Karpas-422 (cell line): ENCODE measurements at places on chromosomes 5 and 9. TPM values are rescaled to one million over a fixed set of nuclear protein-coding genes. Genes with fewer than 3 reads are reported as not detected.

DNA sequence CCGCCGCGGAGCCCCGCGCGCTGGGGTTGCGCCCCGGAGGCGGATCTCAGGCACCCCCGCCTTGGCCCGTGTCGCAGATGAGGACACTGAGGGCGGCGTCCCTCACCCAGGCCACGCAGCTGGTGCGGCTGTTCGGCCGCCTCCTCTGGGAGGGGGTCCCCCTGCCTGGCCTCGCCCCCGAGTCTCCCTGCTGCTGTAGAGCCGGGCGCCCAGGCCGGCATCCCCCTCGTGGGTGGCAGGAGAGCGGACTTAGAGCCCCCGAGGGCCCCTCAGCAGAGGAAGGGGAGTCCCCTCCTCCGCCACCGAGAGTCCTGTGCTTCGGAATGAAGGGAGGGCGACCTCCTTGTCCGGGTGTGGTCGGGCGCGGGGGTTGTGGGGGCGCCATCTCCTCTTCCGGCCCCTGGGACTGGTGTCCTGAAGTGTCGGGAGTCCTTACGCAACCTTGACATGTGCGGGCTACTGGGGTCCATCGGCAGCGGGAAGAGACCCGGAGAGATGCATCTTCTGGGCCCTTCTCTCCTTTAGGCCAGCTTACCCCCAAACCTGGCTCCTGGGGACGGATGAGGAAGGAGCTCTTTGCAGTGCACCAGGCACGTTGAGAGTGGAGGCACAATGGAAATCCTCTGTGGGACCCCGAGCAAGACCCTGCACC, 11.7 kb upstream of the EXOSC2 start:
- peak; percentile 67 for DNase-seq

GRCh38 chr9:37187292-37187691, 66.9 kb downstream of the ZCCHC7 start:
- peak; percentile 65 for DNase-seq

GRCh38 chr5:113169720-113170119, 193.1 kb downstream of the DCP2 start:
- DNase-seq = no peak

DNA sequence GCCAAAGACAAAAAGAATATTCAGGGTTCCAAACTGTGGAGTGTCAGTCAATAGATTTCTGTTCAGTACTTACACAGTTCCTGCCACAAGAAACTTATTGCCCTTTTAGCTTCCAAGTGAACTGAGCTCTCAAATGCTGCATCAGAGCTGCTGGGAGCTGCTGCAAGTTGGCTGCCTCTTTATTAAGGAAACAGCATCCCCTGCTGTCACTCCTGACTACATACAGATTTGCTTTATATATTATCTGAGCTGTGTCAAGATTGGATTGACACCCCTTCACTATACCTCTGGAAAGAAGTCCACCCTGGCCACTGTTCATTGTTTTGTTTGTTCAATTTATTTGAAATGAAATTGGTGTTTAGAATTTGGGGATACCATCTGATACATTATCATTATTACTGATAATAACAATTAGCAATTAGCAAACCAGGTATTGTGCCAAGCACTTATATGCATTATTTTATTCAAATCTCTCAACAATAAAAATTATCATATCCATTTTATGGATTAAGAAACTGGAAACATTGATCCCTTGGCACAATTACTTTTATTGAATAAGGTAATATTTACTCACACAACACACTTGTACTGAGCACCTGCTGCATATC, 16.4 kb upstream of the C5orf58 start:
- peak; percentile 92 for DNase-seq

- DNase-seq = peak; percentile 65
These were observed at the start of gene ADAMTS13 for GRCh38 chr9:133421615-133422542. Gene ADAMTS13 (plus strand): TSS chr9:133422367. CDS start chr9:133422444, 77 bp downstream.

DNA sequence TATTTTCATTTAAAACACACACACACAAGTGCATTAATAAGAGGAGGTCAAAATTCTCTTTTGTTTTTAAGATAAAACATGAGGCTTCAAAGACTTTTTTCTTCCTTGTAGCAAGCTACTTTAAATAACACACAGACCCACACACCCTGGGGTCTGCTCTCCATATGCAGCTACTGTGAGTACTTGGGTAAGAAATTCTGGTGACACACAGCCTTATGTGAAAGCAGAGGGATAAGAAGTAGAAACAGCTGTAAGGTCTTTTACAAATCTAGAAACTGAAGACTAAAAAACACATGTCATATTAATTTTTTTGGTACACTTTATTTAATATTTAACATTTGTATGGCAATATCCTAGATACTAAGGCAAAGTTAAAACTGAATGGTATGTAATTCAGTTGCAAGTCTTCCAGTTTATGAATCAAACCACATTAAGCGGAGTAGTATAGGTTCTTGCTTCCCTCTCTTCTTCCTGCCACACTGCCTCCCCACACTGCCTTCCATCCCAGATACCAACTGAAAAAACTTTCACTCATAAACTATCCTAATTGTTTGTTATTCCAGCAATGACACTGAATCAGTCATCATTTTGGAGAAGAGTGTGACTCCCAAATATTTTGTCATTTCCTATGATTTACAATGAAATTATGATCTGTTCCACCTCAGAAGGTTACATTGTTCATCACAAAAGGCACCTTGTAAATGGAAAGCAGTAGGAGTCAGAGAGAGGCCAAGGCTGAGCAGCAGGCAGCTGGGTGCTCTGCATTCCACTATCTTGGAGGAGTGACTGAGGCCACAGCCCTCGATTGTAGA, 92.0 kb downstream of the PLCXD3 start:
- no peak for DNase-seq

DNA sequence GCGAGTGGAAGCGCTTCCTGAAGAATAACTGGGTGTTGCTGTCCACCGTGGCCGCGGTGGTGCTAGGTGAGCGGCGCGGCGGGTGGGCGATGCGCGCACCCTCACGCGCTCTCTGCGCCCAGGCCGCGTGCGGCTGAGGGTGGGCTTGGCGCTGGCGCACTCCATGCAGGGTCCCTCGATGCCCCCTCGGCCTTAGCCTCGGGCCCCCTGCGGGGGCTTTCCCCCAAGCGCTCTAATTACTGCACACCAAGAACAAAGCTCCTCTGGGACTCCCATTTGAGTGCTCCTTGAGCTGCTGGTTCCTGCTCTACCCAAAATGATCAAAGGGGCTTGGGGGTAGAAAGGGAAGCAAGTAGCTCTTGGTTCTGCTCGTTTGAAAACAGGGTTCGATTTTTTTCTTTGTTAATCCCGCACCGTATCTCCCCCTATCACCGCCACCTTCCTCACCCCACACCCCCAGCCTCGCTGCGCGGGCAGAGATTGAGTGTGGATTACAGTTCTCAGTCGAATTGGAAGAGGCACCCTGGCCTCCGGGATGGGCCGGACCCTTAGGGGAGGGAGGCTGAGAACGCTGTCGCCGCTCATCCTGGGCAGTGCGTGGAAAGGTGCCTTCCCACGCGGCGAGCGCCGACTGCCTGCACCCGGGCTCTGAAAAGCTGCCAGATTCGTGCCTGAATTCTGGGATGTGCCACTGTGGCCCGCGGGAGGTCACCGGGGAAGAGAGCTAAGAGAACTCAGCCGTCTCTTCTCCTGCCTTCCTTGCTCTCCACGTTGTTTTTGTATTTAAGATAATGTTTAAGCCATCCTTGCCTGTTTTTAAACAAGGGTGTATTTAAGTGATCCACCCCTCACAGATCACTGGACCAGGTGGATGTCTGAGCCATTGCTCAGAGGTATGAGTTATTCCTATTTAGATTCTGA, 697 bp downstream of the SLC1A1 start:
- DNase-seq = no peak

DNA sequence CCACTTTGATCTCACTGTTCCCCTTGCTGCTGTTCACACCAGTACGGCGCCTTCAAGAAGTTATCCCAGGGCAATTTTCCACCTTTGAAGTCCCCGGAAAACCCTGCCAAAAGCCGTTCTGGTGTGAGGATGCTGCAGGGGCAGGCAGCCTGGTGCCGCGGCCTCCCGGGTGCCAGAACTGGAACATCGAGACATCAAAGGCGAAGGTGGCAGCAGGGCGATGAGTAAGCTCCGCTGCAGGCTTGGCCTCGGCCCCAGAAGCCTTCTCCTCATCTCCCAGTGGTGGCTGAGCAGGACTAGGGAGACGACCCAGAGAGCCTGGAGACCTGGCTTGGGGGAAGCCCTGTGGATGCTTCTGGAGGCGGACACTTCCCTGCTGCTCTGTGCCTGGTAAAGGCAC, 115.3 kb upstream of the MSX2 start:
- DNase-seq = no peak

- no peak for DNase-seq
These were observed 74.7 kb upstream of the RASGRF2 start for GRCh38 chr5:80885396-80886000.

- DNase-seq = no peak
These were observed 142.6 kb downstream of the OR2K2 start for GRCh38 chr9:111187376-111187775.

GRCh38 chr9:5876026-5876425, 14.7 kb upstream of the MLANA start:
- no peak for DNase-seq

DNA sequence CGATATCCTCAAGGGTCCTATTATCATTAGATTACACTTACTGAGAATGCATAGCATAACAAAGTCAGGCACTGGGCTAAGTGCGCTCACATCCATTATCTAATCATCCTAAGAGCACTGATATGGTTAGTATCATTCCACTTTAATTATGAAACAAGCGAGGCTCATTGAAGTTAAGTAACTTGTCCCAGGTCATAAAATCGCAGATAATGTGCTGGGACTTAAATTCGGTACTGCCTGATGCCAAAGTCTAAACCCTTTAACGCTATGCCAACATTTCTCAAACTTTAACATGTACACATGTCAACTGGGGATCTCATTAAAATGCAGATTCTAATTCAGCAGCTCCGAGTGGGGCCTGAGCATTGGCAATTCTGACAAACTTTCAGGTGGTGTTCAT, 204.7 kb downstream of the PTTG1 start:
- DNase-seq = no peak

DNA sequence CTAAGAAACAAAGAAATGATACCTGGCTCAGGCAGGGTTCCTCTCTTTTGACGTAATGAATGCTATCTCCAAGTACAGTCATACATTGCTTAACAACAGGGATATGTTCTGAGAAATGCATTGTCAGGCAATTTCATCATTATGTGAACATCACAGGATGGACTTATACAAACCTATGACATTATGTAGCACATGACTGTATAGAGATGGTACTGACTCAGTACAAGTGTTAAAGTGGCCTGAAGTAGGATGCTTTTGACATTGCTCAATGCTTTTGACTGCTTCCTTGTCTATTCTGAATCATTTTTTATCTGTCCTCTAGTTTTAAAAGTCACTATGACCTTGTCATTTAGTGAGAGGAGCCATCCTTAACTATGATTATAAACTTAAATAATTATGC, 147.6 kb downstream of the NR2F1-AS1 start:
- DNase-seq = no peak

The RANBP3L gene
- 0.18 and 0.22 TPM in 2 replicates for total RNA-seq

The NEURL1B gene
- total RNA-seq = not detected in 2 replicates

The GRIA1 gene
- not detected in 2 replicates for total RNA-seq

The TAS2R1 gene
- not detected in 2 replicates for total RNA-seq

The PCDHGC4 gene
- 7.0 and 11.8 TPM in 2 replicates for total RNA-seq

The PCDHB3 gene
- total RNA-seq = not detected in 2 replicates

The CD72 gene
- total RNA-seq = 5.6 and 7.8 TPM in 2 replicates

The KCNN2 gene
- not detected in 2 replicates for total RNA-seq

The PROB1 gene
- total RNA-seq = 0.78 and 2.3 TPM in 2 replicates

The C6 gene
- total RNA-seq = not detected in 2 replicates

The FCHO2 gene
- 5.1 and 5.2 TPM in 2 replicates for total RNA-seq

The MEIKIN gene
- total RNA-seq = not detected in 2 replicates

The PDCD1LG2 gene
- total RNA-seq = not detected in 2 replicates
